ENCODE measurements at places on chromosomes 1 and 21.

DNA sequence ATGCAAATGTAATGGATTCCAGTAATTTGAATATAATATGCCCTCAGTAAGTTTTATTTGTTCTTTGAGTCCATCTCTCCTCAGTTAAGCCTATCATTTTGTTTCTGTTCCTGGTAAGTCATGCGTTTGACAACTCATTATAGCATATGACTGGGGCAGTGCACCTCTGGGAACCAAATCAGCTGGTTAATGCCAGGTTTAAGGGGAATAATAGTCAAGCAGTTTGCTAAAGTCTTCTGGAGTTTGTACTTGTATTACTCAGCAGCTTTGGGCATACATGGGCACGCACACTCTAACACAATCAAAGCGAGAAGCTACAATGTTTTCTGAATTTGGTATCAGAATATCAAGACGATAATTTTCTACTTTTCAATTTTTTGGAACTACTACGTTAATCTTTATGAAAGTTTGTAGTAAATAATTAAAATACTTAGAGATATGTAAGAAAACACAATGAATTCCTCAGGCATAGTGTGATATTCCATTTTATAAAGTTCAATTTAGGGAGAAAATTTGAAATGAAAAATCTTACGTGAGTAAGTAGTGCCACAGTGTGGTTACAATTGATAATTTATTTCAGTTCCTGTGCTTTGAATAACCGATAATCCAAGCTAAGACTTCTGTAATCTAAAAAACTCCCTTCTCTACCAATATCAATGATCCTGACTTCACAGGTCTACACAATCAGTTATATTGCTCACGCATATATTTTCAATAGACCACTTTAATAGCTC, 43.8 kb upstream of the KCTD3 start:
- no peak for DNase-seq

DNA sequence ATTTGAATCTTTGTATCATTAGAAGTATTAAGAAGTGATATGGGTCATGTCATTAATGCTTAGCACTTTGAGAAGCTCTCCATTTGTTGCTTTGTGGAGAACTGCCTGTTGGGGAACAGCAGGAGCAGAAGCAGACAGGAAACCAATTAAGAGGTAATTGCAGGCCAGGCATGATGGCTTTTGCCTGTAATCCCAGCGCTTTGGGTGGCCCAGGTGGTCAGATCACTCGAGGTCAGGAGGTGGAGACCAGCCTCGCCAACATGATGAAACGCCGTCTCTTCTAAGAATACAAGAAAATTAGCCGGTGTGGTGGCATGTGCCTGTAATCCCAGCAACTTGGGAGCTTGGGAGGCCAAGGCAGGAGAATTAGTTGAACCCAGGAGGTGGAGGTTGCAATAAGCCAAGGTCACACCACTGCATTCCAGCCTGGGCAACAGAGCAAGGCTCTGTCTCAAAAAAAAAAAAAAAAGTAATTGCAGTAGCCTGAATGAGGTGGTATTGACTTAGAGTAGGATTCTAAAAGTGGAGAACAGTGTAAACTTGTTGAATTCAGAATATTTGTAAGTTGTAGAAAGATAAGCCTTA, 57.8 kb upstream of the FASLG start:
- DNase-seq: no peak

DNA sequence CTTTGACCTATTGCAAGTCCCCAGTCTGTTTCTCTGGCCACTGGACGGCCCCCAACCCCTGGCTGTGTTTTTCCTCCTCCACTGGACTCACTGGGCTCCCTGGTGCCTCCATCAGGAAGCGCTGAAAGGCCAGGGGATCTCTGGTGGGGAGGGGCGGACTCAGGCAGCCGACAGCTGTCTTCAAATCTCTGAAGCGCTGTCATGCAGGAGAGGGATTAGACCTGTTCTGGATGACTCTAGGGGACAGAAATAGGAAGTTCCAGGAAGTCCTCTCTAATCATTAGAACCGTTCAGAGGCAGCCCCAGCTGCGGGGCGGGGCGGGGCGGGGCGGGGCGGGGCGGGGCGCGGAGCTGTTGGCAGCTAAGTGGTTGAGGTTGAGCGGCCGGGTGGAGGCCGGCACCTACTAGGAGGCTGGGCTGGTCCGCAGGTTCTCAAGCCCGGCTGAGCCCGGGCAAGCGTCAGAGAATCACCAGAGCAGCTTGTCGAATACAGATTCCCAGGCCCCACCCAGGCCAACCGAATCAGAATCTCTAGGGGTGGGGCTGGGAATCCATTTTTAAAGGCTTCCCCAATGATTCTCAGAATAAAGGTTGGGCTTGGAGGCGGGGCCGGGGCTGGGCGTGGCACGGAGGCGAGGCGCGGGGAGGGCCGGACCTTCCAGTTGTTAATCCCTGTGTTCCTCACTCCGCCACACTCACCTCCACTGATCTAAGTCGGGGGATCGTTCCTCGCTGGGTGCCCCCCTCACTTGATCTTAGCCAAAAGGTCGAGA, 11.4 kb upstream of the PHLDA3 start:
- DNase-seq: peak; percentile 53

- no peak for DNase-seq
These were observed 57.1 kb upstream of the SLFNL1 start for GRCh38 chr1:41078616-41079015.

DNA sequence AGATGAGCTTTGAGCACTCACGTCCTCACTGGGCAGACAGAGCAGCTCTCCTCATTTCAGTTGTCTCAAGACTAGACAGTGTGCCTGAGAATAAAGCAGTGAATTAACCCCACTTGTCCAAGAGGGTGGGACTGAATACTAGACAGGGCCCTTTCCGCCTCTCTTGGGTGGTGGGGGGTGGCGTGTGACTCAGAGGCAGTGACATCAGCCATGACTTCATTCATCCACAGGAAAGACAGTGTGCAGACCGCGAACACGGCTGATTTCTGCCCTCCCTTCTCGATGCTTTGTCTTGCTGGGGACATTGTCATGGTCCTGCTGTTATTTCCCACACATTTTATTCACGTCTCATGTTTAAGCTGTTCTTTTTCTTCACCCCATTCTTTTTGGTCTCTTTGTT, 64.9 kb downstream of the FGGY start:
- no peak for DNase-seq

DNA sequence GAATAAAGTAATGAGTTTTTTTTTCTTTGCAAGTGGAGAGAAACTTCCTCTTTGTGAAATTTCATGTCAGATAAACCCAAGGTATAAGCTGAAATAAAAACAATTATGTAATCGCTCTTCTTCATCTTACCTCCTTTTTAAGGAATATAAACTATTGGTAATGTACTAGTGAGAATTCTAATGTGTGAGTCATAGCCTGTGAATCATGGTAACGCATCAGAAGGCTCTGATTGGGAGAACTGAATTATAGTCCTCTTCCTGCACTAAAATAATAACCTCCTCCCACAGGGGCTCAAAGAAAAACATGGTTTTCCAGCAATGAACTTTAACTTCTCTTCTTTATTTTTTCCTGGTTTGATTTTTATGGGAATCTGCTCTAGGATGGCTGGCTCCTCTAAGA, 57.1 kb upstream of the COX20 start:
- DNase-seq: no peak

DNA sequence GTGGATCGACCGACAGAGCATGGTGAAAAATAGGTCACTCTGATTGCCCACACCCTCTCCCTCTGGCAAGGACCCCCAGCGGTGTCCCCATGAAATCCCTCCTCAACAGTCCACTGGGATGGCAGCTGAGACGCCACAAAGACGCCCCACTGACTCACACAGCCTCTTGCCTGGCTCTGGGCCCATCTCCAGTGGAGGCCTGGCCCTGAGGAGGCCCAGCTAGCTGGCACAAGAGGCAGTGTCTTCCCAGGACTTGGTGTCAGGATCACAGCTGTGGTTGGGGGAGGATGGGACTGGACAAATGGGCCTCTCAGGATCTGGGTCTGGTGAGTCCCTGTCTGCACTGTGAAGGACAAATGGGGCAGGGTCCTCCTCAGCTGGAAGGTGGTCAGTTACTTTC, 4.6 kb downstream of the ALX3 start:
- DNase-seq: no peak

DNA sequence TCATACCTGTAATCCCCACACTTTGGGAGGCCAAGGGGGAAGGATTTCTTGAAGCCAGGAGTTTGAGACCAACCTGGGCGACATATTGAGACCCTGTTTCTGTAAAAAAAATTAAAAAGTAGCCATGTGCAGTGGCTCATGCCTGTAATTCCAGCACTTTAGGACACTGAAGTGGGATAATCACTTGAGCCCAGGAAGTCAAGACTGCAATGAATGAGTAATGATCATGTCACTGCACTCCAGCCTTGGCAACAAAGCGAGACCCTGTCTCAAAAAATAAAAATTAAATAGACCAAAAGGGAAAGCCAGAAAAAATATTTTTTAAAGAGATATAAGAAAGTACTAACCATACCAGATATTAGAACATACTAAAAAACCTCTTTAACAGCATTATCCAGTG, 44.7 kb upstream of the LYPLAL1 start:
- no peak for DNase-seq

DNA sequence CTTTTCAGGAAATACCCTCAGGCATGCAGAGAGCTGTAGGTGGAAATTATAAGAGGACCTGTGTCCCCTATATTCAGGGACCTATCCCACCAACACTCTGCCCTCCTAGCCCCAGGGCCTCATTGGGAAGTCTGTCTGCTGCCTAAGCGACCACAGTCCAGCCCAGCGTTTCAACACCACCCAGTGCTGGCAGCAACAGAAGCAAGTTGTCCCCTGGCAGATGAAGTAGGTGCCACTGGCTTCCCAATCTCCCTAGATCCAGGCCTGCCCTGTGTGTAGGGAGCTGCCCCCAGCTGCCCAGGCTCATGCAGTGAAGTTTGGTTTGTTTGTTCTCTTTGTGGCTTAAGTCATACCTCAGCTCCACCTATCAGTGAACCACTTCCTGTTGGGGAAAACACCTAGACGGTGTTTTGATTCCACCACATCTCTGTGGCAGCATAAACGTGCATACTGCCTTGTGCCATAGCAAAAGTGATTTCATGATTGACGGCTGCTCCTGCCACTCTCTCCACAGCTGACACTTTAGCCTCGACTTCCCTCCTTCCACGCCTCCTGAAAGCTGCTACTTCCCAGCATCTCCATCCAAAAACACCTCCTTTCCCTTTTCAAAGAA, 8.1 kb upstream of the LEFTY1 start:
- DNase-seq: peak; percentile 55

DNA sequence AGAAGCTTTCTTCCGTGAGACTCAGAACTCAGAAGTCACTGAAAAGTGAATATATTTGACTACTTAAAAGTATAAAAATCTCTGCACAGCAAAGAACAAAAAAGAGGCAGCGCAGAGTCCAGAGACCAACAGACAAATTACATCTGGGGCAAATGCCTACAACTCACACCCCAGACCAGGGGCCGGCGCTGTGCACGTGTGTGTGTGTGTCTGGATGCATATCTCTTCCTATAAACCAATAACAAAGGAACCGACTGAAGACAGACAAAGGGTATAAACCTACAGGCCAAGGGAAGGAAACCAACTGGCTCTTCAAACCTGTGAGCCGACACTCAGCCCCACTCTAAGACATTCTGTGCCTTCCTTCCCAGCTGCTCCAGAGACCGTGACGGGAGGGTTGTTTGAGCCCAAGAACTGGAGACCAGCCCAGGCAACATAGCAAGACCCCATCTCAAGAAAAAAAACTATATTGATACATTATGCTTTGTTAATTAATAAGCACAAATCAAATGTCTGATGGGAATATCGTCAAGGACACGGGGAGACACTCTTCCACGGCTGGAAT, 18.8 kb downstream of the WNT9A start:
- DNase-seq: no peak

DNA sequence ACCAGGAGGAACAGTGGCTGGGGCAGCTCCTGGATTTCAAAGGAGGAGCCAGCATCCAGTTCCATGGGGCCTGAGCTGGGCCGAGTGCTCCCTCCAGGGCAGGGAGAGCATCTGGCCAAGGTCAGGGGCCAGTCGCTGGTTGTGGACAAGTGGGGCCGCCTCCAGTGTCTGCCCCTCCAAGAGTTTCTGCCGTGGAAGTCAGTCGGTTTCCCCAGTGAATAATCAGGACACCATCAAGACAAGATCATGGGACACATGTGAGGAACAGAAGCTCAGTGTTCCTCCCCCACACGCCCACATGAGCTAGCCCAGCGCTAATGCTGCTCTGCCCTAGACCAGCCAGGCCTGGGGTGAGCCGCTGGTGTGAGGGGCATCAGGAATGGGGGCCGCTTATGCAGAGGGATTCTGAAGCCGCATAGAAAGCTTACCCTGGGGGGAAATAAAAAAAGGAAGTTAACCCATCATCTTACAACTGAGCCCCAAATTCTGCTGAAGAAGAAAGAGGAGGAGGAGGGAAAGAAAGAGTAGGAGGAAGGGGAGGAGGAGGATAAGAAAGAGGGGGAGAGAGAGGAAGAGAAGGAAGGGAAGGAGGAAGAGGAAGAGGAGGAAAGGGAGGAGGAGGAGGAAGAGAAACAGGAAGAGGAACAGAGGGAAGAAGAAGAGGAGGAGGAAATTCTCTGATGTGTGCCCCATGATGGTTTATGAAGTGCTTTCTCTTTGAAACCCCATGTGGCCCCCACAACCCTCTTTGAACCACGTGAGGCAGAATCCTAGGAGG, 198.4 kb downstream of the MATN1 start:
- DNase-seq: no peak

DNA sequence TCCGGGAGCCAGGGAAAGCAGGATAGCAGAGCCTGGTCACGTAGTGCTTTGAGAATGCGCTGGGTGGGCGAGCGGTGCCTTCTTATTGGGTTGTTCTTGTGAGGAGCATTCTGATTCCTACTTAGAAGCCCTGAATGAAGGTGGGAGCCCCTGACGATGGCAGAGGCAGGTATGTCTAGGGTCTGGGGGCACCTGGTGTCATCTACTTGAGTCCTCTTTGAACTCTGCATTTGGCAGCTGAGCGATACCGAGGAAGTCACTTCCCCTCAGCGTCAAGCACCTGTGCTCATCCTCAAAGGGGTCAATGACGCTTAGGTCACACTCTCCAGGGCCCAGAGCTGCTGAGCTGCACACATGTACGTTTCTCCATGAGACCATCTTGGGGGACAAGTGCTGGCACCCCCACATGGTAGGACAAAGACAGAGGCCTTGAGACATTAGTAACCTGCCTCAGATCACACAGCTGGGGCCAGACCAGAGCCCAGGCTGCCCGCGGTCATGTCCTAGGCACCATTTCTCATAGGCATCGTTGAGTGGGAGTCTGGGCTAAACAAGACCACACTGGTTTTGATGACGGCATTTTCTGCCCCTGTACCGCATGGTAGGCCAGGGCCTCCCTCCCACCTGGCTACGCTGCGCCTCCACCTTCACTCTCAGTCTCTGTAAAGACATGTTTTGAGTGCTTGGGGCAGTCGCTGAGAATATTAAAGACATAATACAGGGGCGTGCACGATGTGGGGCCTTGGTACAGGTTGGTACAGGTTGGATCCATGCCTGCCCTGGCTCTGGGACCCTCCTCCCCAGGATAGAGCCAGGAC, 69.1 kb upstream of the ABCG1 start:
- no peak for DNase-seq

- no peak for DNase-seq
These were observed 55.9 kb downstream of the MAP10 start for GRCh38 chr1:232861107-232861506.

GRCh38 chr1:163308811-163309210, 12.9 kb upstream of the NUF2 start:
- DNase-seq: no peak
